Neuronal stem cell (in vitro differentiated cells): ENCODE measurements at places on chromosomes 2 and 18.

GRCh38 chr18:27411911-27412310 lies 226.8 kb upstream of the CHST9 start:
- DNase-seq = no peak

DNA sequence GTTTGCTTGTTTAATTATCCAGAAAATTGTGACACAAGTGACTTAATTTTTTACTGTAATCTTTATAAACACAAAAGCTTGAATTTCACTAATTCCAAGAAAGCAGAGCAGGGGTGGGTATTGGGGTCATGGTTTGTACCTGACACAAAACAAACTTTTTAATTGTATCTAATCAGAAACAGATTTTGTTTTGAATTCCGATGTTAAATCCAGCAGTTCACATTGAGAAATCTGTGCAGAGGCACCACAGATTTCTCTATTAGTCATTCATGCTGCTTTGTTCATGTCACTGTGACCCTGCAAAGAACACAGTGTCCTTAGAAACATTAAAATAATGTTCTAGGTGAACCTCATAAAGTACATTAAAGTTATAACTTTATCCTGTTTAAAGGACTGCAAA lies 443.4 kb downstream of the NYAP2 start:
- no peak for DNase-seq

DNA sequence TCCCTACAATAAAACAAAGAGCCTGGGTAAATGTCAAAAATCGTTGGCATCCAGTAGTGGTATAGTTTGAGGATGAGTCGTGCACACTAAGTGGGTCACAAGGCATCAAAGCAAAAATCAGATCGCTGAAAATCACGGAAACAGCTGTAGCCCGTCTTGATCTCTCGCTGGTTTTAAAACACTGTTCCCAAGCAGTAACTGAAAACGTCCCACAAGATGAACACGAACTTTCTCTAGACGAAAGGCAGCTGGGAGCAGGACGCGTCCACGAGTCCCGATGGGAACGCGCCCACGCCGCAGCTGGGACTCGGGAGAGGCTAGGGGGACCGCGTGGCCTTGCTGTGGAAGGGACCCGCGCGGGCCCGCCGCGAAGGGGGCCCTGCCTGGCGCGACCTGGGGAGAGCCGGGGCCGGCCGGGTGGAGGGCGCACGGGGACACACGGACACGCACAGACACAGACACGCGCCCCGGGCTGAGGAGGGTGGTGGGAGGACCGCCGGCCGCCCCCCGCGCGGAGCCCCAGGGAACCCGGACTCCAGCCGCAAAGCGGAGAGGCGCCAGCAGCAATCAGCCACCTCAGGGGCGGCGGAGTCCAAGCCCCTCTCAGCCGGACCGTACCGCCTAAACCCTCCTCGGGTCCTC lies 651 bp downstream of the STK17B start:
- DNase-seq = peak; percentile 17

GRCh38 chr2:71277147-71277475 lies 50.2 kb upstream of the PAIP2B start:
- DNase-seq = no peak

DNA sequence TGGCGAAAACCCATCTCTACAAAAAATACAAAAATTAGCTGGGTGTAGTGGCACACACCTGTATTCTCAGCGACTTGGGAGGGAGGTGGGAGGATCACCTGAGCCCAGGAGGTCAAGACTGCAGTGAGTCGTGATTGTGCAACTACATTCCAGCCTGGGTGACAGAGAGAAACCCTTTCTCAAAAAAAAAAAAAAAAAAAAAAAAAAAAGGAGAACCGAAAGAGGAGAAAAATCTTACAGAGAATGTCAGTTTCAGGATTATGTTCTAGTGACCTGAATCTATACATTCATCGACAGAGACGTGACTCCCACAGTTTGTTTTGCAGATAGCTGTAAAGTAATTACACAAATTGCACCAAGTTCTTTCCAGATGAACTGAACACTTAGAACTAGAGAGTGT lies 187.8 kb downstream of the FTCDNL1 start:
- DNase-seq = no peak

DNA sequence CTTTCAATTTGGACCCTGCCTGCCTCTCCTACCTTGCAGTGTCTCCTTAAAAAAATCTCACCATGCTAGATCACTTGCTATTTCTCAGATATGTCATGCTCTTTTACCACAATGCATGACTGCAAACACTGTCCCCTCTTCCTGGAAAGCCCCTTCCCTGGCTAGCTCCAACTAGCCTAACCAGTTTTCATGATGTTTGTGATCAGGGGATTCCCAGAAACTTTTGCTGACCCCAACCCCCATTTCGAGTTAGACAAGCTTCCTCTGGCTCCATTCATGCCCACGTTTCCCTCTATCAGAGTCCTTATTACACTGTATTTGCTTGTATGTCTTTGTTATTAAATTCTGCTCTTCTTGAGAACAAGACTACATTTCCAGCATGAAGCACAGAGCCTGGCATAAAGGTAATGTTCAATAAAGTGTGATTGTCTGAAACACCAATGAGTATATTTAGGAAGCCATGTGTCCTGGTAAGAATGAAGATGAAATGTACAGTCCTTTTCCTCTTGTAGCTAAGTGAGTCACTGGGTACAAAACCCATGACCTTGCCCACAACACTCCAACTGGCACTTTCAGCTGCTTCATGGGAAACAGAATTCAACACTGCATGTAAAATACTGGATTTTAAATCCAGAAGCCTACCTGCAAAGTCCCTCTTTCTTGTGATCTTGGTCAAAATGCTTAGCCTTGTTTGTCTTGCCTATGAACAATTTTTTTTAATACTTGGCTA lies 62.0 kb upstream of the ATL2 start:
- no peak for DNase-seq

GRCh38 chr2:183493040-183493439 lies 368.8 kb downstream of the NUP35 start:
- DNase-seq = no peak

DNA sequence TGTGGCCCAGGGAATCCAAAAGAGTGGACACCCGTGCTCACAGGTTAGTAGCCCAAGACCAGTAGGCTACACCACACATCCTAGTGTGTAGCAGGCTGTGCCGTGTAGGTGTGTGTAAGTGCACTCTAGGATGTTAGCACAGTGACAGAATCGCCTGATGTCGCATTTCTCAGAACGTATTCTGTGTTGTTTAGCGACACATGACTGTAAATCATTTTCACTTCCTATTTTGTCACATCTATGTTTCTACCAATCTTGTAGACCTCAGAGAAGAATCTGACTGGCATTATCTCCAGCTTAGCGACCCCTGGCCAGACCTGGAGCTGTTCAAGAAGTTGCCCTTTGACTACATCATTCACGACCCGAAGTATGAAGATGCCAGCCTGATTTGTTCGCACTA lies 45.1 kb downstream of the NTSR2 start:
- no peak for DNase-seq

- no peak for DNase-seq
Measured at GRCh38 chr2:101399021-101399799, 11.9 kb upstream of the CREG2 start.

- no peak for DNase-seq
Measured at GRCh38 chr2:142010477-142011270, 120.1 kb downstream of the LRP1B start.

- DNase-seq = no peak
Measured at GRCh38 chr2:223418604-223419199, 183.5 kb downstream of the SCG2 start.

- no peak for DNase-seq
Measured at GRCh38 chr2:66753660-66754059, 318.7 kb downstream of the MEIS1 start.

DNA sequence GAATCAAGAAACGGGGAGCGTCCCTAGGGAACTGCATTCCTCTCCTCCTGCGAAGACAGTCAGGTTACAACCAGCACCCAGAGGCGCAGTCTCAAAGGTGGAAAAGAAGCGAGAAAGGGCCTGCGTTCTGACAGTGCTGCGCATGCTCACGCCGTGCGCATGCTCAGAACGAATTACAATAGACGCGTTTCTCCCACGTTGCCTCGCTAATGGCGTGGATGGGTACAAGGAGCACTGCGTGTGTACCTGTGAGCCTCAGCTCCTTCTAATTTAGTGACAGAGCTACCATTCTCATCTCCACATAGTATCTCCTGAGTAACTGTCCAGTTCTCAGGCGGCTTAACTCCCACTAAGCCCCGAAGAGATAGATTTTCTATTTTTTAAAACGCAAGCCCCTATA lies 448.8 kb downstream of the TXNL1 start:
- no peak for DNase-seq

- DNase-seq = no peak
Measured at GRCh38 chr2:212484563-212485080, 54.0 kb downstream of the ERBB4 start.

- DNase-seq = peak; percentile 32
Measured at GRCh38 chr18:76405681-76406356, 89.2 kb downstream of the ZNF516 start.

DNA sequence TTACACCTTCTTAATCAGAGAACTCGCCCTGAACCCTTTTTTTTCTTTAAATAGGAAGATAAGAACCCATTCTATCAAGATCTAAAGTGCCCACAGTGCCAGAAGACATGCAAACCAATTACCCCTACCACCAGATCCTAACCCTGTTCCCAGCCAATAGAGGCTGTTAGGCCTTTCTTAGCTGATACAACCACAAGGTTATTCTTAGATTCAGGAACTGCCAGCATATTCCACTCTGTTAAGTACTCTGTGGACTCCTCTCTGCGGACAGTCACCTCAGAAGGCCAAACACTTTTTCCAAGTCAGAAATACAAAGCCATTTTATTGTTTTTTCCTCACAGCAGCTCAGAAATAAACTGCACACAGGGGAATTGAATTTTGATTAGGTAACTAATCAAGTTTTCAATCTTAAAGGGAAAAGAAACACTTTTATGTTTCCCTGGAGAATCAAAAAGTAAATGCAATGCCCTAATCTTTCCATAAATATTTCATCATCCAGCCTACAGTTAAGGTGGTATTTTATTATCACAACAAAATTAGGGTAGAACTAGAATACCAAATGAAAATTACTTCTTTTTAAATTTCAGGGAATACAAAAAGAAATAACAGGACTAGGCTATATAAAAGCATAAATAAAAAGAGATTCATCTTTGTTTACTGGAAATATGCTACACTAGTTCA lies 111.4 kb downstream of the NBAS start:
- no peak for DNase-seq

DNA sequence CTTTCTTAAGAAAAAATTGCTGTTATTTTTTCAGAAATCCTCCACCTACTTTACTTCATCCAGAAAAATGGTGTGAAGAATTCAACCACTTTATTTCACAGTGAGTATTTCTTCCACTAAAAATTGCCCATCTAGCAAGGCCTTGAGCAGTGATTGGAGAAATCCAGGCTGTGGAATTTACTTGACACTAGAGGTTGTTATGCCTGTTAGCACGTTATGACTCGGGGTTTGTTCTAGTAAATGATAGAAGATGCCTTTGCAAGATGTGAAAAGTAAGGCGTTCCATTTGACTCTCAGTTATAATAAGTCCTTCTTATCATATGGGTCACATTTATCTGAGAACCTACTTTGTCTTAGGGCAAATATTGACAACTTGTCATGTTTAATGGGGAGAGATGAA lies 157.4 kb downstream of the MYO3B start:
- DNase-seq = no peak

DNA sequence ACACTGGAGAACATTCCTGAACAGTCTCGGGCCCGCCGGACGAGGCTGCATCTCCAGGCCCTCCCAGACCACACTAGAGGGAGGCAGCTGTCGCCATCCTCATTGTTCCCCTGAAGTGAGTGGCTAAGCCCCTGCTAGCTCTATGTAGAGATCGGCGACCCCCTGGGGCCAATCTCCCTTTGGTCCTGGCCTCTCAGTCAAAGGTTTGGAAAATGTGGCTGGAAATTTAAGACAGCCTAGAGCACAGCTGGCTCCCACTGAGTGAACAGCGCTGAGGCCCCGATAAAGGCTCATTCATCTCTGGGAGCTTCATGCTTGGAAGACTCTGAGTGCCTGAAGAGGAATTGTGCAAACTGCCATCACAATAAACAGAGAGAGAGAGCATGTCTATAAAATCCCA lies 360.3 kb downstream of the CLIP4 start:
- DNase-seq = no peak

DNA sequence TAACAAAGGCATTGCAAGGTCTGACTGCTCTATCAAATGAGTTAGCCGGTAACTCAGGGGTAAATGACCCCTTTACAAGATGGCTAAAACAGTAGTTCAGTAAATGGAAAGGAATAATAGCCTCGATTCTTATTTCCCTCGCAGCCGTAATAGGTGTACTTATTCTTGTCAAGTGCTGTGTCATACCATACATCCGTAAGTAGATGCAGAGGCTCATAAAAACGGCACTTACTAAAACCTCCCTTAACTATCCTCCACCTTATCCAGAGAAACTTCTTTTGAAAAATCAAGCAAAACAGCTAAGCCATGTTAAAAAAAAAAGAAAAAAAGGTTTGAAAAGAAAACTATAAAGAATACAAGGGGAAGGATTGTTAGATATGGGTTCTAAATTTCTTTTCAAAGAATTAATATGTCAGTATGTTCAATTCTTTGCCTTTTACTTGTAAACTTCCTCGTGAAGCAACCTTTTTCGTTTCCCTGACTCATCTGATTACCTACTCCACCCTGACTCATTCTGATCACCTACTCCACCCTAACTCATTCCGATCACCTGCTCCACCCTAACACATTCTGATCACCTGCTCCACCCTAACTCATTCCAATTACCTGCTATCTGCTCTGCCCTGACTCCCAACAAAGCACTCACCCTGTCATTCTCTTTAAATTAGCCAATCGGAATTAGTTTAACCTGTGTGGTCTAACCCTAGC lies 127.5 kb downstream of the SPAG16 start:
- no peak for DNase-seq
